NCI-H460 (cell line): ENCODE measurements at places on chromosomes 5 and 9. TPM values are rescaled to one million over a fixed set of nuclear protein-coding genes. Genes with fewer than 3 reads are reported as not detected.

- DNase-seq, result no peak
These were observed 33.2 kb downstream of the TTLL11 start for GRCh38 chr9:122059955-122060324.

DNA sequence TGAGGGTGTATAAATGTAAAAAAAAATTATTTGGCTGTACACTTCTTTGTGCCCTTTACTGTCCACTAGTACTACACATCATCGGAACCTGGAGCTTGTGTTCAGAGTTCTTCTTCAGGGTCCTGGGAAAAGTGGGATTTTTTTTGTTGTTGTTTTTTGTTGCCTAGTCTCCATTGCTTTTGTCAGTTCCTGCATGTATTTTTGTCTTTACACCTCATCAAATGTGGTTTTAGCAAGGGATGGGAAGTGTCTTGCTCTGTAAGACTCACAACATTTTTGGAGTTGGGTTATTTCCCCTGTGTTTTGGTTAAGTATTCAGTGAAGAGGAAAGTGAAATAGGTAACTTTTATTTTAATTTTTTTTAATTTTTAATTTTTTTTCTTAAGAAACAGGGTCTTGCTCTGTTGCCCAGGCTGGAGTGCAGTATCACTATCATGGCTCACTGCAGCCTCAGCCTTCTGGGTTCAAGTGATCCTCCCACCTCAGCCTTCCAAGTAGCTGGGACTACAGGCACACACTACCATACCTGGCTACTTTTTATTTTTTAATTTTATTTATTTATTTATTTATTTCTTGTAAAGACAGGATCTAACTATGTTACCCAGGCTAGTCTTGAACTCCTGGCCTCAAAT is 40.7 kb downstream of the GARNL3 start:
- no peak for DNase-seq

DNA sequence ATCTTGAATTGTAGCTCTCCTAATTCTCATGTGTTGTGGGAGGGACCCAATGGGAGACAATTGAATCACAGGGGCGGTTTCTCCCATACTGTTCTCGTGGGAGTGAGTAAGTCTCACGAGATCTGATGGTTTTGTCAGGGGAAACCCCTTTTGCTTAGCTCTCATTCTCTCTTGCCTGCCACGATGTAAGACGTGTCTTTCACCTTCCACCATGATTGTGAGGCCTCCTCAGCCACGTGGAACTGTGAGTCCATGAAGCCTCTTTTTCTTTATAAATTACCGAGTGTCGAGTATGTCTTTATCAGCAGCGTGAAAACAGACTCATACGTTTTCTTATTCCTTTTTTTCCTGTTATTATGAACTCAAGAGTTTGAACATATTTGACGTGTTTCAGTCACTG is 39.1 kb downstream of the RETREG1 start:
- no peak for DNase-seq

DNA sequence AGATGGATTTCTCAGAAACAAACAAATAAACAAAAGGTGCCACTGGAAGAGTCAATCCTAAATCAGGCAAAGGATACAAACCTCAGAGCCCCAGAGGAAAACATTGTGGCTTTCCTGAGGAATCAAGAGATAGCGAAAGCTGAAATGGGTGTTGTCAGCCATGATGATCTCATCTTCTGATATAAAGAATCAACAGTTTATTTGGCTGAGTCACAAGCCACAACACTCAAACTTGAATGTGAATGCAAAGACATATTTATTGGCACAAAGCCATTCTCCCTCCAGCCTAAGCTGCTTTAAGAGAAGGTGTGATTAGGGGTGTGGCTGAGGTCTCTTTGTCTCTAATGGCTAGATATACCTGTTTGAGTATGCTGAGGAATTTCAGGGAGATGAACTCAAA is 73.3 kb upstream of the NREP start:
- peak; percentile 29 for DNase-seq

GRCh38 chr5:159061834-159062474 is 37.8 kb downstream of the EBF1 start:
- no peak for DNase-seq

RFX3 gene
- 4.4 and 4.5 TPM in 2 replicates for total RNA-seq

DNA sequence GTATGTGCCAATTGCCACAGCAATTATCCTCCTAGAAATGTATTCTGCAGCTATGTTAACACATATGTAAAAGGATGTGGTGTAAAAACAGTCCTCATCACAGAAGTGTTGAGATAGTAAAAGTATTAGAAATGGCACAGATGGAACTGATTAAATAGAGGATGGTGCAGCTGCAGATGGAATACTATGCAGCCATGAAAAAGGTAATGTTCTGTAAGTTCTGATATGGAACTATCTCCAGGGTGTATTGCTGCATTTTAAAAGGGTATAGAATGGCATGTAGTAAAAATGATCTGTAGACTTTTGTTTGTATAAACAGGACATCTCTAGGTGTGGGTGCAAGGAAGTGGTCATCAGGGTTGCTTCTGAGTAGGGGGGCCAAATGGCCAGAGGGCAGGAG is 63.0 kb upstream of the PHYKPL start:
- DNase-seq, result no peak

DNA sequence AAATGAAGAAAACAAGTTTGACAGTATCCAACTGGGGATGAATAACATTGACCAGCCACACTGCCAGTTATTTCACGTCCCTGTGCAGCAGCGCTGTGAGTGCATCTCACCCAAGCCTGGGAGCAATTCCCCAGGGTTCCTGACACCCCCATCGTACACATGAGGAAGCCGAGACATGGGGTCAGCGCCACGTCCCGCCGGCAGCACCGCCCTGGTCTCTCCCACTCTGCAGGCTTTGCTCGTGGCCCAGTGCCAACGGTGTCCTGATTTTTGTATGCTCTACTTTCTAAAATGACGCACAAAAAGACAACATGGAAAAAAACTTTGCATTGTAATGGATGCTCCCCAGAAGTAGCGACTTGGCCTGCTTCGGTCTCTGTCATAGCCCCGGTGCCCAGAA is 14.3 kb downstream of the GTF3C5 start:
- no peak for DNase-seq
